ENCODE measurements at places on chromosomes 6 and 20. TPM values are rescaled to one million over a fixed set of nuclear protein-coding genes. Genes with fewer than 3 reads are reported as not detected.

DNA sequence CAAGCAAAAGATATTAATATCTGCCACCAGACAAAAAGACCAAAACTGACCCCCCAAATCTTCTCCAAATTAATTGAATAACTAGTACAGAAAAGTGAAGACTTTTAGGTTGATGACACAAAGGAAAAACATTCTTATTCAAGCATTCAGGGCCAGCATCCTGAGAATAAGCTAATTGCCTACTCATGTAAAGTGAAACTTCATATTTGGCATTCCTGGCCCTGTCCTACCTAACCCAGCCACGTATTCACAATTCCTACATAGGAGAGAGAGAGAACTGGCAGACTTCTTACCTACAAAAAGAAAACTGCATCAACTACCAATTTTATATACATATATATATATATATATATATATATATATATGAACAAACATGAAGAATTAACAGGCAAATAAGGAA lies 4.9 kb upstream of the ASCC3 start:
- no peaks in the 10 kb centered on the region for H3K36me3 ChIP-seq
- no peak for DNase-seq
- no peaks in the 10 kb centered on the region for H3K4me1 ChIP-seq
- H3K27me3 ChIP-seq, result no peaks in the 10 kb centered on the region
- no peak overlapping the region for H3K27ac ChIP-seq

DNA sequence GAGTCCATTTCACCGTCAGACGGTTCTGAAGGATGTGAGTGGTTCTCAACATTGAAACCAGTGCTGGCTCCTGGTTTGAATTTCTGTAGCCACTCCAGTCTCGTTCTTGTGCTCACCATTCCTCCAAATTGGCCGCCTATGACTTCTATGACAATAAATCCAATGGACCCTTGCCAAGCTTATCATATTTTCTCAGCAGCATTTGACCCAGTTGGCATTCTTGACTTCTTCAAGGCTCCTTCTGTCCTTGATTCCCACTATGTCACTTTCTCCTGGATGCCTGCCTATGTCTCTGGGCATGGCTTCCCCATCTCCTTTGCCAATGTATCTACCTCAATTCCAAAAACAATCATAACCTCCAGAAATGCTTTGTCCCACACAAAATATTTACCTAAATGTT lies 756.0 kb upstream of the NRSN1 start:
- no peaks in the 10 kb centered on the region for H3K4me1 ChIP-seq
- no peak overlapping the region for H3K27ac ChIP-seq
- no peak overlapping the region for H3K4me3 ChIP-seq
- no peak for DNase-seq
- H3K36me3 ChIP-seq, result no peaks in the 10 kb centered on the region

- H3K36me3 ChIP-seq, result no peaks in the 10 kb centered on the region
- H3K27ac ChIP-seq, result no peak overlapping the region
- no peaks in the 10 kb centered on the region for H3K27me3 ChIP-seq
- H3K4me3 ChIP-seq, result no peak overlapping the region
- no peaks in the 10 kb centered on the region for H3K4me1 ChIP-seq
Observed at GRCh38 chr6:135128268-135128914, 52.7 kb upstream of the MYB start.

DNA sequence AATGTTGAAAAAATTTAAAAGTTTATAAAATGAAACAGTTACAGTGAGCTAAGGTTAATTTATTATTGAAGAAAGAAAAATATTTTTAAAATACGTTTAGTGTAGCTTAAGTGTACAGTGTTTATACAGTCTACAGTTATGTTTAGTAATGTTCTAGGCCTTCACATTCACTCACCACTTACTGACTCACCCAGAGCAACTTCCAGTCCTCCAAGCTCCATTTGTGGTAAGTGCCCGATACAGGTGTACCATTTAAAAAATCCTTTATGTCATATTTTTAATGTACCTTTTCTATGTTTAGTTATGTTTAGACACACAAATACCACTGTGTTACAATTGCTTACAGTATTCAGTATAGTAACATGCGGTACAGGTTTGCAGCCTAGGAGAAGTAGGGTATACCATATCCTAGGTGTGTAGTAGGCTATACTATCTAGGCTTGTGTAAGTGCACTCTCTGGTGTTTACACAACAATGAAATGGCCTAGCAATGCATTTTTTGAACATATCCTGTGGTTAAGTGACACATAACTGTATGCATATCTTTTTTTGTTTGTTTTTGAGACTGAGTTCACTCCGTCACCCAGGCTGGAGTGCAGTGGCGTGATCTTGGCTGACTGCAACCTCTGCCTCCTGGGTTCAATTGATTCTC lies 26.3 kb downstream of the FLRT3 start:
- no peak overlapping the region for H3K4me3 ChIP-seq
- H3K27me3 ChIP-seq, result no peaks in the 10 kb centered on the region
- H3K27ac ChIP-seq, result no peak overlapping the region

DNA sequence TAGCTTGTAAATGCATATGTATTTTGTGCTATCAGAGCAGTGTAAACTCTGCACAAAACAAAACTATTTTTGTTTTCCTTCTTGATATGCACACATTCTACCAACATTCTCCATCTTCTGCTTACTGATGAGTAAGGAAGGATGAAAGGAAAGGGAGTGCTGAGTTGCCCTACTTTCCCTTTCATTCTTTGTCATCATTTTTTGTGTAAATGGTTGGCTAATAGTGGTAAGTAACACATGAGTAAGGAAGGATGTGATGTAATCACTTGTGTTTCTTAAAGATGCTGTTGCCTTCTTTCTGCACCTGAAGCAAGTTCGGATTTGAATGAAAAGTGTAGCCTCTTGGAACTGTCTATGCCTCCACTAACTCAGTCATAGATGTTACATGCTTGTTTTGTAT lies 4.6 kb upstream of the REV3L start:
- no peak overlapping the region for H3K4me3 ChIP-seq
- H3K27me3 ChIP-seq, result no peaks in the 10 kb centered on the region
- peaks cover 20% of the 10 kb centered on the region for H3K4me1 ChIP-seq

- H3K27me3 ChIP-seq, result no peaks in the 10 kb centered on the region
- H3K4me3 ChIP-seq, result no peak overlapping the region
- H3K27ac ChIP-seq, result no peak overlapping the region
- DNase-seq, result no peak
- H3K36me3 ChIP-seq, result no peaks in the 10 kb centered on the region
Observed at GRCh38 chr6:95545226-95545625, 32.1 kb upstream of the MANEA start.

DNA sequence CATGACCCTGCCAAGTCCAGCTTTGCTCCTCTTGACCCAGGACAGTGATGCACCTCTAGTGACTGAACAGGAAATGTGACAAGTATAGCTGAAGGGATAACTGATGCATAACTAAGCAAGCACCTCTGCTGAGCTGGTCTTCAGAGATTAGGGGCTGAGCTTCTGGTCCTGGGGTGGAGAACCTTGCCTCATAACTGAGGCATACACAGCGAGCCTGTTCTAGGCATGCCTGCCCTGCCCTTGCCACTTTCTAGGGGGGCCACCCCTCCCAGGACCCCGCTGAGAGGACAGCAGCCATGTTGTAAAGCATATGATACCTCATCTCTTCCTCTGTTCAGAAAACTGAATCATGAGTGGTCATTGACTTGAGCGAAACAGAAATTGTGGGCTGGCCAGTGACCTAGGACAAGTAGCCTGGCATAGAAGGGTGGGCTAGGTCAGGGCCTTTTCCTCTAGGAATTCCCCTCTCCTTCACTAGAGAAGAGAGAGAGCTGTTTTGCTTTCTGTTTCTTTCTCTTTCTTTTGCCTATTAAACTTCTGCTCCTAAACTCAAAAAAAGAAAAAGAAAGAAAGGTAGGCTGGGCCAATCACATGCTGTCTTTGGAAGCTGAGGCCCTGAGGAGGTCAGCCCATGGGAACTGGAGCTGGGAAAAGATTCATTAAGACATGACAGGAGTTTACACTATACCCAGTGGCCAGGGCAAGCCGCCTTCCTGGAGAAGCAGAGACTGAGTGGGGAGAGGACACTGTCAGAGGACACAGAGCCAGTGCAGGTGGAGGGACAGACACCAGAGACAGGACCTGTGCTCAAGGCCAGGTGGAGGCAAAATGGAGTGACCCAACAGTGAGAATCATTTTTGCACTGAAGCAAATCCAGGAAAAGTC lies 23.1 kb downstream of the ALDH5A1 start:
- no peaks in the 10 kb centered on the region for H3K27me3 ChIP-seq
- no peak overlapping the region for H3K4me3 ChIP-seq
- no peaks in the 10 kb centered on the region for H3K4me1 ChIP-seq
- no peaks in the 10 kb centered on the region for H3K36me3 ChIP-seq

DNA sequence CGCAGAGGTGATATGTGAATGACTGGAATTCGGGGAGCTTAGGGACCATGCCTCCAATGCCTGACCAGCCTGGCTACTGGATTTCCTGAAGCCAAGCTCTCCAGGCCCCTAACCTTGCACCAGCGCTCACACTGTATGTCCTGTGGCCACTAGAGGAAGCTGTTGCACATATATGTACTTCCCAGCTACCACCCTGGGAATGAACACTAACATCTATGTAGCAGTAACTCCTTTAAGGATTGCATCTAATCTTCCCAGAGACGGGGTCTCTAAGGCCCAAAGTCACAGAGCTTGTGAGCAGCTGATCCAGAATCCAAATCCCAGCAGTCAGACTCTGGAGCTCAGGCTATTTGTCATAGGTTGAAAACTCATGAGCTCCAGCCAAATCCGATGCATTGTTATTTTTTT lies 20.4 kb upstream of the BPIFB1 start:
- no peaks in the 10 kb centered on the region for H3K27me3 ChIP-seq
- no peak for DNase-seq
- H3K4me1 ChIP-seq, result no peaks in the 10 kb centered on the region
- H3K27ac ChIP-seq, result no peak overlapping the region

- no peak overlapping the region for H3K27ac ChIP-seq
- no peak for DNase-seq
- H3K36me3 ChIP-seq, result no peaks in the 10 kb centered on the region
- no peaks in the 10 kb centered on the region for H3K4me1 ChIP-seq
- H3K4me3 ChIP-seq, result no peak overlapping the region
Observed at GRCh38 chr6:102793752-102794151, 1400.2 kb downstream of the GRIK2 start.

DNA sequence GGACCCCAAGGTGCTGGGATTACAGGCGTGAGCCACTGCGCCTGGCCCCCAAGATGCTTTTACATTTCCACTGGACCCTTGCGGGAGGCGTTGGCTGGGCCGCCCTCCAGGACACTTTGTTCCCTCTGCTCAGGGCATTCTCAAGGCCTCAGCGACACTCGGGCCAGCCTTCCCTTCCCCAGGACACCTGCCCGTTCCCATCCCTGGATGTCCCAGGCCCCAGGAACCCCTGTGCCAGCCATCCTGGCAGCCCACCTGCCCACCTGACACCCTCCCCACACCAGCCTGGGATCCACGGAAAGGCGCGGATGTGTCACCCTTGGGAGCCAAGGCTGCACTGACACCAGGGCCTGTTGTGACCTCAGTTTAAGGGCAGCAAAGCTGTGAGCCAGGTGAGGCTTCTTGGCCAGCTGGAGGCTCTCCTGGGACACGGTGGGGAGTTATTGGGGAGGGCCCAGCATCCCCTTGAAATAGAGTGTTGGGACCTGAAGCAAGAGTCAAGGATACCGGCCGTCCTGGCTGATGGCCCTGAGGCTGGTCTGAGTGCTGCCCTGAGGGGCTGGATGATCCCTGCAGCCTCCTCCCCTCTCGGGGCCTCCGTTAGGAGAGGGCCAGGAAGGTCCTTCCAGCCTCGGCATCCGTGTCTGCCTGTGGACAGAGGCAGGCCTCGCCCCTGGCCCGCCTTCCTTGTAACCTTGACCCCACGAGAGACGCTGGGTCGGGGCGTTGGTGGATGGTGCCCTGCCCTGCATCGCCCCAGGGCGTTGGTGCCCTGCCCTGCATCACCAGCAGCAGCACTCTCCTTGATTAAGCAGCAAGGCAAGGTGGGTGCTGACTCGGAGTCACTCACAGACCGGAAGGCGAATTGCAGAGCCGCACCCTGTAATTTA lies 84.2 kb upstream of the BHLHE23 start:
- H3K4me1 ChIP-seq, result no peaks in the 10 kb centered on the region
- DNase-seq, result no peak
- no peaks in the 10 kb centered on the region for H3K27me3 ChIP-seq
- H3K27ac ChIP-seq, result no peak overlapping the region

GRCh38 chr6:138250053-138250452 lies 31.8 kb upstream of the PBOV1 start:
- H3K27ac ChIP-seq, result peak overlapping the region; percentile 90
- peaks cover 22% of the 10 kb centered on the region for H3K4me1 ChIP-seq
- no peaks in the 10 kb centered on the region for H3K27me3 ChIP-seq
- DNase-seq, result no peak

GRCh38 chr20:40689943-40690835 lies 1.2 kb upstream of the MAFB start:
- no peaks in the 10 kb centered on the region for H3K27me3 ChIP-seq
- H3K4me1 ChIP-seq, result no peaks in the 10 kb centered on the region
- peak overlapping the region; percentile 94 for H3K27ac ChIP-seq
- H3K36me3 ChIP-seq, result no peaks in the 10 kb centered on the region
- peak; percentile 98 for DNase-seq
- H3K4me3 ChIP-seq, result peak overlapping the region; percentile 60

The MYH7B gene
- 1.9 TPM for polyA plus RNA-seq

The NPEPL1 gene
- polyA plus RNA-seq, result 77.8 TPM

The CALHM6 gene
- polyA plus RNA-seq, result 1.3 TPM
